Activated T-helper 1 cell treated with anti-CD3 and anti-CD28 coated beads, Interleukin-12 subunit alpha, Interleukin-12 subunit beta, Interleukin-2, Interleukin-4 antibody, amounts not matched to agents 30 ng/mL and 10 ng/mL and 1 ng/mL, durations not matched to agents 14 hours and 24 hours and 36 hours (primary cell): ENCODE measurements at places on chromosomes 6 and 20.

GRCh38 chr6:6683969-6684833 is 95.7 kb downstream of the LY86 start:
- peak overlapping the region; percentile 11 for H3K27ac ChIP-seq
- no peaks in the 10 kb centered on the region for H3K36me3 ChIP-seq
- peaks cover 58% of the 10 kb centered on the region for H3K4me1 ChIP-seq
- peaks cover 6% of the 10 kb centered on the region for H3K27me3 ChIP-seq

DNA sequence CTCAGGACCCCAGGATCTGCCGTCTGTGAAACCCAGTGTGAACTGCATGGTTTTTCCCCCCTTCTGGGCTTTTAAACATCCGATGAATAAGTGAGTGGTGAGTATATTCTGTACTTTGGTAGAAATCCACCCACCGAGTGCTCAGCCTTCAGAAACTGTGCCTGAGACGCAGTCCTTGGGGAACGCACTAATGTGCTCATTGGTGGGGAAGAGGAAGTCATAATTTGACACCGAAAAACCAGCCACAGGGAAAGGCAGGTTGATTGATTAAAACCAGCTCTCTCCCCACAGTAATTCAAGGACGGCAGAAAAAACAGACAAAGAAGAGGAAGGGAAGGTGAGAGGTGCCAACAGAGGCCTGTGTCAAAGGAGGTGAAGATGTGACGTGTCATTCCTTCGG is 21.7 kb downstream of the EDN3 start:
- H3K27me3 ChIP-seq = peaks cover 1% of the 10 kb centered on the region
- no peak overlapping the region for H3K4me3 ChIP-seq
- DNase-seq = no peak
- no peaks in the 10 kb centered on the region for H3K4me1 ChIP-seq
- H3K36me3 ChIP-seq = no peaks in the 10 kb centered on the region

GRCh38 chr6:36793913-36794712 is 45.1 kb downstream of the CPNE5 start:
- H3K27me3 ChIP-seq = peaks cover 31% of the 10 kb centered on the region
- H3K27ac ChIP-seq = no peak overlapping the region
- H3K4me1 ChIP-seq = peaks cover 5% of the 10 kb centered on the region
- no peaks in the 10 kb centered on the region for H3K36me3 ChIP-seq
- no peak overlapping the region for H3K4me3 ChIP-seq

GRCh38 chr6:29005183-29005885 is at the start of gene ZNF311:
TSS of gene ZNF311 (minus strand) at chr6:29005315. CDS start at chr6:29003954, 1,361 bp downstream.
- H3K36me3 ChIP-seq = peaks cover 17% of the 10 kb centered on the region
- H3K4me1 ChIP-seq = peaks cover 25% of the 10 kb centered on the region
- H3K27me3 ChIP-seq = peaks cover 7% of the 10 kb centered on the region

DNA sequence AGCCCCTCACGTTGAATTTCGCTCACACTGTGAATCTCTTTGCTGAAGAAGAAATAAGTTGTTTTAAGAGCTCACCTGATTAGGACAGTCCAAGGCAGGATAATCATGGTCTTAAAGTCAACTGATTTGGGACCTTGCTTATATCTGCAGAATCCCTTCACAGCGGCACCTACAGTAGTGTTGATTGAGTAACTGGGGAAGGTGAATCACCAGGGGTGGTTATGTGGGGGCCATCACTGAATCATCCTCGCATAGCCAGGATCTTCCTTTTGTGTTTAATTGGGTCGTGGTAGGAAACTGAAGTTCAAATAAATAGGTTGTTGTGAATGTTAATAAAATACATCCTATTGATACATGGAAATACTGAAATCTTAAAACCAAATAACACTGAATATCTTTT is 20.2 kb upstream of the MICA start:
- no peaks in the 10 kb centered on the region for H3K4me1 ChIP-seq
- DNase-seq = no peak
- no peaks in the 10 kb centered on the region for H3K36me3 ChIP-seq
- peaks cover 19% of the 10 kb centered on the region for H3K27me3 ChIP-seq

- H3K27ac ChIP-seq = no peak overlapping the region
- H3K36me3 ChIP-seq = no peaks in the 10 kb centered on the region
These were observed 12.6 kb upstream of the ZFP64 start for GRCh38 chr20:52204136-52204535.

- H3K4me1 ChIP-seq = no peaks in the 10 kb centered on the region
- H3K4me3 ChIP-seq = no peak overlapping the region
- H3K27ac ChIP-seq = no peak overlapping the region
- H3K27me3 ChIP-seq = no peaks in the 10 kb centered on the region
- DNase-seq = no peak
These were observed 20.7 kb downstream of the PRPF6 start for GRCh38 chr20:64001607-64002011.

GRCh38 chr6:16901782-16902181 is 140.5 kb upstream of the ATXN1 start:
- no peak overlapping the region for H3K27ac ChIP-seq
- H3K4me3 ChIP-seq = no peak overlapping the region
- peaks cover 16% of the 10 kb centered on the region for H3K27me3 ChIP-seq
- no peak for DNase-seq
- no peaks in the 10 kb centered on the region for H3K36me3 ChIP-seq
